ENCODE measurements at places on chromosomes 7 and 10.

DNA sequence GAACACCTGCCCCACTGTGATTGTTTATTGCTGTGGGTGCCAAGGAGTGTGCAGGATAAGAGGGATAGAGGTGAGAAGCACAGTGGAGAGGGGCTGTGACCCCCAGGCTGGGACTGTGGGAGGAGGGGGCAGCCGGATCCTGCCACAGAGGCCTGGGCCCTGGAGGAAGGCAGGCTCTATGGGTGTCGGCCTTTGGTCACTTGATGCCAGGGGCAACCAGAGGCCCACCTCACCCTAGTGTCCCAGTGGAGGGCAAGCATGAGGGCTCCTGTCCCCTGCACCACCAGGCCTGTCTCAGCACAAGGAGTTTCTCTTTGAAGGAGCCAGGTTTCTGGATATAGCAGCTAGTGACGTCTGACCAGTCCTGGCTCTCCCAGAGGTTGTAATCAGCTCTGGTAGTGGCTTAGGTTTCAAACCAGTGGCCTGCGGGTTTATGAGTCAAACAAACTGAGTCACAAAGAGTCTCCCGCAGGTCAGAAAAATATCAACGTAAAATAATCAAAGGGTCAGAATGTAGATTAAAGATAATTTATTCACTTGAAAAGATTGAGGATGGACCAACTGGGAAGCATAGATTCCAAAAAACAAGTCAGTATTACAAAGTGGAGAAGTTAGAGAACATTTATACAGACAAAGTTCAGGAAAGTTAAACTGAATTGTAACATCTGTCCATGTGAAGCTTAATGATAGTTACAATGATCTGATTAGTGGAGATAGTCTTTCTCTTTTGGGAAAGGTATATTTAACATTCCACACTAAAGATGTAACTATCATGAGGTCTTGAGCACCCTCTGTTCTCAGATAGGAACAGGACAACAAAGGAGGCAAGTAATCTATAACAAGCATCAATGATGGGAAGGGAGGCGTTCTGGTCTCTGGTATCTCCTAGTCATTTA lies 37.2 kb upstream of the ZNF488 start:
- no peak for DNase-seq

DNA sequence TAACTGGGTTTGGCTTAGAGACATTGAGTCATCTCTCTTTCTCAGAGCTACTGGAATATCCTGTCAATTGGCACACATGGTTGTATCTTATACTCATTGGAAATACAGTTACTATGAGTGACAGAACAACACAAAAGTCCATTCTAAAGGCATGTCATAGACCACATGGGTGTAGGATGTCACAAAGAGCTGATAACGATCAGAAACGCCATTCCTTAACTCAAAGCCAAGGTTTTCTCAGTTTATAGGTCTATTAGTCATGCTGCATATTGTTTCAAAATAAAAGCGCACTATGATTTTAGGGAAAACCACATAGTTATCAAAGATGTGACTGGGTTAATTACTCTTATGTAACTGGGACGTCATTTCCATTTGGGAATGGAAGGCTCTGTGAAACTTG lies 147.2 kb upstream of the FAM171A1 start:
- no peak for DNase-seq

DNA sequence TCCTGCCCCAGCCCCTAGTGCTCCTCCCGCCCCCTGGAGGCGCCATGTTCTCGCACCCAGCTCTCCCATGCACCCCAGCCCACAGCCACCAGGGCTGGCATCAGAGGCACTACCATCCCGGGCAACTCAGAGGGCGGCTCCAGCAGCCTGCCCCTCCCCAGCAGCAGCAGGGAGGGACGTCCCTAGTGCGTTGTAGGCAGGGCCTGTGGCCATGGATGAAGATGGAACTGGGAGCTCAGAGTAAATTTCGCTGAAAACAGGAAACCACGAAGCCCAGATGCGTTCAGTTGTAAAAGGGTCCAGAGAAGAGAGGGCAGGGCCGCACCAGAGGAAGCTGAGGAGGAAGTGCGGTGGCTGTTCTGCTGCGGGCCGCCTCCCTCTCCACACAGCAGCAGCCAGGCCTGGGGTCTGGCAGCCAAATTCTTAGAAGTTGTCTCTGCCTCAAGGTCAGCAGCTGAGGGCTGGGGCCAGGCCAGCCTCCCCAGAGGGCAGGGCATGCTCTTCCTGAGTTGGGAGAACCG lies 24.6 kb downstream of the VSIR start:
- peak; percentile 43 for DNase-seq

GRCh38 chr10:121002586-121003205 lies 151.5 kb downstream of the WDR11 start:
- no peak for DNase-seq

DNA sequence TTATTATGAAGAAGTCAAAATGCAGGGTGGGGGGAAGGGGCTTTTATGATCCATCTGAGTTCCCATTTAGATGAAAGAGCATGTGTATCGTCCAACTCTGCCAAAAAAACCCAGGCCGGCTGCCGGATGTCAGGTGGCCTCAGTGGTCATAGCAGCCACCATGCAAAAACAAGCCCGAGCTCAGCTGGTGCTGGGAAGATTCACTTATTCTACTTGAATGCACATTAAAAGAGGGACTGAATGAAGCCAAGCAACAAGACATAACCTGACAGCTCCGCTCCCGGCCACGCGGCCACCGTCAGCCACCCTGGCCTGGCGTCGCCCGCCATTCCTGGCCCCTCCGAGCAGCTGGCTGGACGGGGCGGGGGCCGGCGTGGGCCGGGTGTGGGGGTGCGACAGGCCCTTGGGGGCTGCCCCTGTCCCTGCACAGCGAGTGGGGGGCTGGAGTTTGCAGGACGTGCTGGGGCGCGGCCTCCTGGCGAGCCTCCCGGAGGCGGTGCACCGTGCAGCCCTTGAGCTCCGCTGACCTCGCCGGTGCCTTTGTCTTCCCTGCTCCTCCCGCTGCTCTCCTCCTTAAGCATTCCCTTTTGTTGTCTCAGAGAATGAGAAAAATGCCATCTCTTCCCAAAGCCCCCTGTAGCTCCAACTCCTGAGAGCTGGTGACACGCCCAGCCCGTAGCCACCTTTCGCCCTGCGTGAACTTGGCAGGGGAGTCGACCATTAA lies 67.8 kb downstream of the EBF3 start:
- DNase-seq: no peak

GRCh38 chr7:32887395-32887794 lies 4.2 kb downstream of the KBTBD2 start:
- no peak for DNase-seq

- DNase-seq: no peak
Observed at GRCh38 chr10:43256531-43257346, 10.1 kb downstream of the RASGEF1A start.

DNA sequence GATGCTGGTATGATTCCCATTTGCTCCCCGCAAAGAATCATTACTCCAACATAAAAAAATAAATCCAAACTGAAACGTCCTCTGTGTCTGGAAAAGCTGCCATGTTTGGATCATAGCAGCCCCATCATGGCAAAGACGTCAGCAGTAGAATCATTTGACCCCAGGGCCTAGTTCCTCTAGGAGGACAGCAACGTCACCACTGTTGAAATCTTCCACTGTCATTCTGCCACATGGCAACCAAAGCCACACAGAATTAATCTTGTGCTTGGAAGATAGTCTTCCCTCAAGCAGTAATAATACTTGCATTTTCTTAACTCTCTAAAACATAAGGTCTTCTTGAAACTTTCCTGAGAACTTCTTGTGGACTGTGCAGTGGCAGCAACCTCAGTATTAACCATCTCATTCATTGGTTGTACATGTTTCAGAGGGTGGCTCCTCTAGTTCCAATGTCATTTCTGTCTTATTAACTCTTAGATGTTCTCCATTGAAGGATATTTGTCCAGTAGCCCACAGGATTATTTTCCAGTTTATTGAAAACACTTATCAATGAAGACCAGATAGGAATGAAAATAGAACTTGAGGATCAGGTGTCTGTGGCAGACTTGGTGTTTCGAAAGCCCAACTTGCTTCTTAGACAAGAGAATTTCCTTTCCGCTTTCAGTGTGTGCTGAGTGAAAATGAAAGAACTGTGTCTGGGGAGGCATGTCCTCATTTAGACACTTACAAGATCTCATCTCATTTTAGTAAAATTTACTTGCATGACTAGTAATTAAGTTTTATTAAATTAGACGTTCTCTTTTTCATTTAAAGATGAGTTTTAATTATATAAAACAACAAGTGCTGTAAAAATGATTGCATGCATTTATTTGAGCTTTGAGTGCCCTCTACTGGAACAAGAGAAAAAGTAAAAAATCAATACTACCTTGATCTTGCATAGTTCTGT lies 28.9 kb upstream of the INHBA start:
- no peak for DNase-seq

DNA sequence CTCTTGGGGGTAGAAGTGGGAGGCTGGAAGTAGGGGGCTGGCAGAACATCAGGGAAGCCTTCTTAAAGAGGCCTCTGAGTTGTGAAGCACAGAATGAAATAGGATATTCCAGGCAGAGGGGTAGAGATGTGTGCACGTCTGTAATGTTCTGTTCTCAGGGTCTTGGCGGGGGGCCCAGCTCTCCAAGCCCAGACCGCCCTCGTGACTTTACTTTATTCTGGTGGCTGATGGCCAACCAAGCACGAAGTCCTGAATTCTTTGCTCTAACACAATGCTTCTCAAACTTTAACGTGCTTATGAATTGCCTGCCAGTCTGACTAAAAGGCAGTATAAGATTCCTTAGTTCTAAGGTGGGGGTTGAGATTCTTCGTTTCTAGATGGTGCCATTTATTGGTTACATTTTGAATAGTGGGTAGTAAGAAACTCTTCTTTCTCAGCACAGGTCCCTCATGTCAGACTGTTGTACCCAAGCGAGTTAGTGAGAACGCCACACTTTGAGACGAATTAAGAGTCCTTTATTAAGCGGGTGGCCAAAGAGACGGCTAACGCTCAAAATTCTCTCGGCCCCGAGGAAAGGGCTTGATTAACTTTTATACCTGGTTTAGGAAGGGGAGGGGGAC lies 8.2 kb downstream of the PRXL2A start:
- no peak for DNase-seq

- no peak for DNase-seq
Observed at GRCh38 chr7:66837661-66838060, 83.4 kb upstream of the TMEM248 start.

DNA sequence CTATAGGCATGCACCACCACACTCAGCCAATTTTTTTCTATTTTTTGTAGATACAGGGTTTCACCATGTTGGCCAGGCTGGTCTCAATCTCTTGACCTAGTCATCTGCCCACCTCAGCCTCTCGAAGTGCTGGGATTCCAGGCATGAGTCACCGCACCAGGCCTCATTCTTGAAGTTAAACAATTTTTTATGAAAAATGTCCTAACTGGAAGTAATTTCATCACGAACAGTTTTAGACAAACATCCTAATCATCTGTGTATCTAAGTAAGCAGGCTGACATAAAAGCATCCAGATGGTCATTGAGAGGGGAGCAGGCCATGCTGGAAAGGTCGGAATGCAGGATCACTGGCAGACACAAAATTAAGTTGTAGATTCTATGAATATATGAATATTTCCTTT lies 269.1 kb downstream of the ZMYND11 start:
- DNase-seq: no peak

GRCh38 chr10:43926875-43927406 lies 278.3 kb upstream of the ZNF32 start:
- DNase-seq: no peak

DNA sequence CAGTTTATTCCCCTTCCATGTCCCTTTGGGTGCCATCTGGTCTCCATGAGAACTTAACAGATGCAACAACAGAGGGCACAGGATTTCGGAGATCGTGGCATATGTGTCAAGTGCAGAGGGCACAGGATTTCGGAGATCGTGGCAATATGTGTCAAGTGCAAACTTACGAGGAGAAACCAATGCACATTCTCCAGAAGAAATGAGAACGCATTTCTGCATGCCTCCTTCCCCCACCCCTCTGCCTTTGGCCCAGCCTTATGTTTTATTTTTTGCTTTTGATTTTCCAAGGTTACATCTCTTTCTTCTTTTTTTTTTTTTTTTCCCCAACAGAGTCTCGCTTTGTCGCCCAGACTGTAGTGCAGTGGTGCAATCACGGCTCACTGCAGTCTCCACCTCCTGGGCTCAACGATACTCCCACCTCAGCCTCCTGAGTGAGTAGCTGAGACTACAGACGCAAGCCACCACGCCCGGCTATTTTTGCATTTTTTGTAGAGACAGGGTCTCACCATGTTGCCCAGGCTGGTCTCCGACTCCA lies 586 bp upstream of the ANKRD26 start:
- no peak for DNase-seq

GRCh38 chr10:109894516-109894915 lies 28.8 kb downstream of the XPNPEP1 start:
- DNase-seq: no peak

DNA sequence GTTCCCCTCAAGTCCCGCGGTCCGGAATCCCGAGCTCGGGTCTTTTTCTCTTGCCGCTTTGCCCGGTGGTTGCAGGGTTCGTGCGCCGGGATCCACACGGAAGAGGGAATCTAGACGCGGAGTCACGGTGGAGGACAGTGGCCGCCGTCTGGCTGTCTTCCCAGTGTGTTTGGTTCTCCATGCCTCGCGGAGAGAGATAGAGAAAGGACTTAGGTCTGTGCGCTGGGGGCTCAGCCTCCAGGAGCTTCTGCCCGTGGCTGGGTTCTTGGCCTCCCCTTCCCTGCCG lies 1.6 kb downstream of the FFAR4 start:
- DNase-seq: no peak

- DNase-seq: no peak
Observed at GRCh38 chr7:113394856-113395255, 276.5 kb upstream of the SMIM30 start.

- no peak for DNase-seq
Observed at GRCh38 chr7:8581842-8582241, 148.4 kb downstream of the NXPH1 start.

DNA sequence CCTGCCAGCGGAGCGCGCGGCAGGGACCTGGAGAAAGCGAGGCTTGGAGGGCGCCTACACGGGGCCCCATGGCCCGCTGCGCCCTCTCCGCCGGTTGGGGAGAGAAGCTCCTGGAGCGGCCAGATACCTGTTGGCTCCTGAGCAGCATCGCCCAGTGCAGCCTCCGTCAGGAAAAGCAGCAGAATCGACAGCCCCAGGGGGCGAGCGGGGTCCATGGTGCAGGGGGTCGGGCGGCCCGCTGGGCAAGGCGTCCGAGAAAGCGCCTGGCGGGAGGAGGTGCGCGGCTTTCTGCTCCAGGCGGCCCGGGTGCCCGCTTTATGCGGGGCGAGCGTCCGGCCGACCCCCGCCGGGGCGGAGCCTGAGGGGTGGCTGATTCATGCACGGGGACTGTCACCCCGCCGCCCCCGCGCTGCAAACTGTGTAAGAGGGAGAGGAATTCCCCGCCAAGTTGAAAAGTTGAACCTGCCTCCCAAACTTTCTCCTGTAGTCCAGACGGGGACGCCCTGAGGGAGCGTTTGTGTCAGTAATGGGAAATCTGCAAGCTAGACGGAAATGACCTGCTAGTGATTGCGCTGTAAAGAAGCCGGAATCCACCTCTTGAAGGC lies at the start of gene TFPI2:
TFPI2 (minus strand) TSS at position 290 of the 605 bp plus-strand sequence; CDS start at position 215, 75 bp downstream.
- no peak for DNase-seq

- no peak for DNase-seq
Observed at GRCh38 chr10:75932921-75933320, 501.5 kb downstream of the LRMDA start.

- DNase-seq: no peak
Observed at GRCh38 chr10:125146791-125147579, 13.4 kb downstream of the CTBP2 start.

- DNase-seq: no peak
Observed at GRCh38 chr7:77543910-77544309, 6.8 kb downstream of the PTPN12 start.
